ENCODE measurements at places on chromosomes 16 and 17. TPM values are rescaled to one million over a fixed set of nuclear protein-coding genes. Genes with fewer than 3 reads are reported as not detected.
A peak's percentile ranks its signal among the peaks of the same experiment; 100 is the strongest.

GRCh38 chr17:9792181-9792840 is 919 bp upstream of the DHRS7C start:
- DNase-seq: no peak

DNA sequence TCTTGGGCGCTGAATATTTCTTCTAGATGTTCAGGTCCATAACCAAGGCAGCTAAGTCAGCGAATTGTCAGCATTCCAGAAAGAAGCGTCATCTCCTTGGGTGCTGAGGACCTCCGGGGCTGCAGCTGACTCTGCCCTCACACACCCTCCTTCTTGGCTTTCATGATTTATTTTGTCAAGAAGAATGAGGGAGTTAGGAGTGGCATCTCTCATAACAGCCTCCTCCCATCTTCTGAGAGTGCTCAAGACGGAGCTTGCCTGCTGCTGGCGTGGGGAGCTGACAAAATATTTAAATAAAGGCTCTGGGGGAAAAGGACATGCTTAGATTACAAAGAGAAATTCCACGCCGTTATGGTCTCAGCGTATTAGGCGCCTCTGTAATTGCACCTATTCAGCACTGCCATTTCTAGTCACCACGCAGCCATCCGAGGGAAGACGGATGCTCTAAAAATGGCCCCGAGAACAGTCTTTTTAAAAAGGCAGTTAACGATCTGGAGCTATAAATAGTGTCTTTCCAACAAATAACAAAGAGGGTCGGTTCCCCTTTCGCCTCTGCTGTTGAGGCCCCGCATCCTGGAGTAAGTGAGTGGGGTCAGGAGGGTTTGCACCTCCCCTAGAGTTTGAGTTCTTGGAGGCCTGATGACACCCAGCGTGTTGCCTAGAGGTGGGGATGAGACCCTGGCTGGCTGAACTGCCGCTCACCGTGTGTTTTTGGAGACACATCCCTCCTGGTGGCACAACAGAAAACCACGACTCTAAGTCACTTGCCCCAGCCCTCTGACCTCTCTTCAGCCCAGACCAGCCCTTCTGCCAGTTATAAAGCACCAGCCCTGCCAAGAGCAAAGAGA is 187.0 kb downstream of the CCDC182 start:
- DNase-seq: peak; percentile 96

DNA sequence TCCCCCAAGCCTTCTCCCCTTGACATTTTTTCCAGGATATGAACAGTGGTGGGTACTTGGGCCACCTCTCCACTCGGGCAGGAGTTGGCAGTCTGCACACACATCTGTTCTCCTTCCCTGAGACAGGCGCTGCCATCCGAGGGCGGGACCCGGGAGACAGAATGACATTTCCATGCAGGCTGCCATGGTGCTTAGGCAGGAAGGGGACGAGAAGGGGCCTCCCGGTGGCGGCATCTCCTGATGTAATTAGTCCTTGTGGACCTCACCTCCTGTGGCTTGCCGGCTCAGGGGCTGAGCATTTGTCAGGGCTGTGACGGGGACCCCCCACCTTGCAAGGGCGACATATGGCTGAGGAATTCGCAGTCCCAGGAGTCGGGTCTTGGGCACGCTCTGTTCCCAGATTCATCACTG is 197.2 kb downstream of the FOXL1 start:
- DNase-seq: peak; percentile 97

Gene KRTAP17-1
- not detected for total RNA-seq

DNA sequence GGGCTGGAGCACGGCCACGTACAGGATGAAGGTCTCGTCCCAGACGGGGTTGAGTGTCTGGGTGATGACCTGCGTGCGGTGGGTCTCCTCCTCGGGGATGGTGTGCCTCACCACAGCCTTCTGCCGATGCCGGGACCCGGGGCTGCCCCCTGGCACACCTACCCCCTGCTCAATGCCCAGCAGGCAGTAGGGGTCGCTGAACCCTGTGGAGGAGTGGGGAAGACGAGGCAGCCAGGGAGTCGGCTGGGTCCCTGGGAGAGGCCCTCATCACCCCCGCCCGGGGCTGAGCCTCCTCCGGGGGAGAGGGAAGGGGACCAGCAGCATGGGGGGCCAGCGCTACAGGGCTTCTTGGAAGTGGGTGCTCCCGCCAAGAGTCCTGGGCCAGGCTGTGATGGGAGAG is 1.8 kb downstream of the UNC13D start:
- DNase-seq: peak; percentile 48
